ENCODE measurements at places on chromosomes 6 and 20.

DNA sequence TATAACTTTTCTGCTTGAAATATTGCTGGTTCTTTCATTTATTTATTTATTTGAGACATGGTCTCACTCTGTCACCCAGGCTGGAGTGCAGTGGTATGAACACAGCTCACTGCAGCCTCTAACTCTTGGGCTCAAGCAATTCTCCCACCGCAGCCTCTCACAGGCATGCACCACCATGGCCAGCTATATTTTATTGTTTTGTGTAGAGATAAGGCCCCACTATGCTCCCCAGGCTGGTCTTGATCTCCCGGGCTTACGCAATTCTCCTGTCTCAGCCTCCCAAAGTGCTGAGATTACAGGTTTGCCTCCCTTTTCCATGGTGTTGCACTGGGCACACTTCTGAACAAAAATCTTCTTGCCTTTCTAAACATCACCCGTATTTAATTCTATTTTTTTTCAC is 39.1 kb upstream of the RNGTT start:
- no peak for DNase-seq

DNA sequence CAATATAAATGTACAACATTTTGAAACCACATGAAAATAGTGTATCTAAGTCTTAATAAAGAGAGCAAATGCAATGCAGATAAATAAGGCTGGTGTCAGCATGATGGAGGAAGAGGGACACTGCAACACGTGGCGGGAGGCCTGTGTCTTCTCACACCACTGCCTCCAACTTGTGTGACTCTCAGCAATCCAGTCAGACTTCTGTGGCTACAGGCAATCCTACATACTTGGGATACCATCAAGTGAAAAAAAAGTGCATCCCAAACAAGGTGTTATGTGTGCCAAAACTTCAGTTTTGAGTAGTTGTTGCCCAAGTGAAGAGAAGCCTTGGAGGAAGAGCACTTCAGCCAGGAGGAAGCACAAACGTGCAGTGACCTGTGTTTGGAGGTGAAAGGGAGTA is 68.6 kb downstream of the PKIB start:
- no peak for DNase-seq

- DNase-seq = no peak
These were observed 14.1 kb upstream of the STX16 start for GRCh38 chr20:58636983-58637421.

- DNase-seq = peak; percentile 72
These were observed 45.9 kb downstream of the RIPOR3 start for GRCh38 chr20:50645253-50646068.

DNA sequence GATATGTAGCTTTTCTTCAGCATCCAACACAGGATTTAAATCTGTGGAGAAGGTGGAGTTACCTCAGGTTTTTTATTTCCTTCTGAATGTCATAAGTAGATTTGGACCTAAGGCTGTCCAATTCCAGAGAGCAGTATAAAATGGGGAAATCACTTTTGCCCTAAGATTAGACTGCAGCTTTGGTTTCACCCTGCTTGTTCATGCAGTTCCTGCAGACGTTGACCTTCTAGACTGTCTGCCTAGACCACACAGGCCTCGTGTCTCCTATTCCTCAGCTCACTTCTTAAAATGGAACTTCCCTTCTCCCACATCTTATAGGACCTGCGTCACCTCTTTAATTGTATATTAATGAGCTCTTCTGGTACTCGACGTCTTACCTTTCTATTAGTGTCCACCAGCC is 26.0 kb upstream of the C6orf62 start:
- DNase-seq = no peak

GRCh38 chr6:282177-282866 is 10.0 kb upstream of the DUSP22 start:
- no peak for DNase-seq

DNA sequence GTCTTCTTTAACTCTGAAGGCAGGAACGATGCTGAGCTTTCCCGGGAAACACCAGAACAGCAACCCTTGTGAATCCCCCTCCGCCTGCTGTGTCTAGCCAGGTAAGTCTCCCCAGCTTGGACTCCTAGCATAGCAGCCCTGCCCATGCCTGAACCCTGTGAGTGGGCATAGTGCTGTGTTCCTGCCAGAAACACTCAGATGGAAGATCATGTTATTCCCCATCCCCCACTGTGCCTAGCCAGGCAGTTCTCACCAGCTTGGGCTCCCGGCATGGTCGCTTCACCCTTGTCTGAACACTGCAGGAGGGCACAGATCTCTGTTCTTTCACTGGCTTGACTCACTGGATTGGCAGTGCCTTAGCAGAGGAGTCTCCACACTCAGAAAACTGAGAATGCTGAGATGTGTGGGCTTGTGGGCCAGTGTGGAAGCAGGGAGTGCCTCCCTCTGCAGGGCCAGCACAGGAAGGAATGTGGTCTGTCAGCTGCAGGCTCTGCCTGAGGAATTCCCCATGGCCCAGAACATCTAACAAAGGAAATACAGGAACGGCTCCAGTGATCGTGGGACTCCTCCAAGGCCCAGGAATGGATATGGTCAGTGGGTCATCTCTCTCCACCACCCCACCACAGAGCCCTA is 440.1 kb upstream of the ADGRB3 start:
- DNase-seq = no peak

GRCh38 chr6:161303628-161304340 is 29.9 kb upstream of the AGPAT4 start:
- no peak for DNase-seq

DNA sequence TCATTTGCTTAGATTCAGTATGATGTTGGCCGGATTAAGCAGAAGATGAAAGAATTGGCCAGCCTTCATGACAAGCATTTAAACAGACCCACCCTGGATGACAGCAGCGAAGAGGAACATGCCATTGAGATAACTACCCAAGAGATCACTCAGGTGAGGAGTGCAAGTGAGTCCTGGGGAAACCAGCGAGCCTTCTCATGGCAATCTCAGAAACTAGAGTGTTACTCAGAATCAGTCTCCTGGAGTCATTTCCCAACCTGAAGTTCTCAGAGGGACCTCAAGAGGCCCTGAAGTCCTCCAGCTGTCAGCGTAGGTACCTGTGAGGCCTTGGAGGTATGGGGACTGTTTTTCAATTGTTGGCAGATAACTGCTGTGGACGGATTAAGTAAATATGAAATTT is 16.9 kb downstream of the STX16 start:
- no peak for DNase-seq

GRCh38 chr6:43767553-43768505 is 2.2 kb upstream of the VEGFA start:
- DNase-seq = no peak

GRCh38 chr6:169111203-169111602 is 142.4 kb downstream of the THBS2 start:
- no peak for DNase-seq
